Inflammatory macrophage treated with lipopolysaccharide for 1 hour (primary cell): ENCODE measurements at places on chromosomes 1 and 21.

DNA sequence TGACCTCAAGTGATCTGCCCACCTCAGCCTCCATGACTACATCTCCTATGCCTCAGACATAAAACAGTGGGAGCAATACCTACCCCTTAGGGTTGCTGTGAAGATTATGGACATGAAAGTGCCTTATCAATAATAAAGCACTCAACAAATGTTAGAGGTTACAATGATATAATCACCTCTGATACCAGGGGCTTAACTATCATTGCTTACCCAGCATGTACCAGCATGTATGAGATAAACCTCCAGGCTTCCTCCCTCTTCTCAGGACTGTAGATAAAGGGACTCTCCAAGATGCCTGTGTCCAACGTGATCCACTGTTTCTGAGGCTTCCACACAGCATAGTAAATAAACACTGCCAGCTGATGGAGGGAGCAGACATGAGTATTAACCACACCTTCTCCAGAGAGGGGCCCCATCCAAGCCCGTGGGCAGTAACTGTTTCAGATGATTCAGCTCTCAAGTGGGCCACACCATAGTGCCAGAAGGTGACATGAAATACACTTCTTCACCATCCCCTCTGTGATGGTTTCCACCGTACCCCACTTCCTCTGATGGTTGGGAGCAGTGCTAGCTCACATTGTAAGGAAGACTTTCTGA lies 26.2 kb downstream of the RHBDL2 start:
- no peak for DNase-seq

DNA sequence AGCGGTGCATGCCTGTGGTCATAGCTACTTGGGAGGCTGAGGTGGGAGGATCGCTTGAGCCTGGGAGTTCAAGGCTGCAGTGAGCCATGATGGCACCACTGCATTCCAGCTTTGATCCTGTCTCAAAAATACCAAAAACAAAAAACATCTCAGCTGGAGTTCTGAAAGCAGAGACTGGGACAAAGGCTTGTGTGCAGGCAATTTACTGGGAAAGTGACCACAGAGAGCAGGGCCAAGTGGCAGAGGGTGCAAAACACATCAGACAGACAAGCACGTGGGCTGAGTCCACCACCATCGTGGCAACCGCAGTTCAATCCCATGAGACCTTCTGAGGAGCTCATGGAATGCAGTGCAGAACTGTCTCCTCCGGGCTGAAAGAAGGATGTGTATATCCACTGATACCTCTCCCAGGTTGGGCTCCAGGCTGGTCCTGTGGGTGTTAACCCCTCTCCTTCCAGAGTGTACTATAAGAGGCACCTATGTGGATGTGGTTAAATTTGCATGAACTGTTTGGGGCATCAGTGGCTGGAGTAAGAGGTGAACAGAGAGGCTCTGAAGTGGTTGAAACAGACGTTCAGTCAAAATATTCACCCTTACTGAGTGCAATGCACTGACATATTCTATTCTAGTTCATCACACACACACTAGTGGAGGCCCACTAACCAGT lies 10.8 kb downstream of the PIGP start:
- DNase-seq: no peak

- no peak for DNase-seq
Measured at GRCh38 chr1:160209321-160210046, 4.3 kb downstream of the PEA15 start.

DNA sequence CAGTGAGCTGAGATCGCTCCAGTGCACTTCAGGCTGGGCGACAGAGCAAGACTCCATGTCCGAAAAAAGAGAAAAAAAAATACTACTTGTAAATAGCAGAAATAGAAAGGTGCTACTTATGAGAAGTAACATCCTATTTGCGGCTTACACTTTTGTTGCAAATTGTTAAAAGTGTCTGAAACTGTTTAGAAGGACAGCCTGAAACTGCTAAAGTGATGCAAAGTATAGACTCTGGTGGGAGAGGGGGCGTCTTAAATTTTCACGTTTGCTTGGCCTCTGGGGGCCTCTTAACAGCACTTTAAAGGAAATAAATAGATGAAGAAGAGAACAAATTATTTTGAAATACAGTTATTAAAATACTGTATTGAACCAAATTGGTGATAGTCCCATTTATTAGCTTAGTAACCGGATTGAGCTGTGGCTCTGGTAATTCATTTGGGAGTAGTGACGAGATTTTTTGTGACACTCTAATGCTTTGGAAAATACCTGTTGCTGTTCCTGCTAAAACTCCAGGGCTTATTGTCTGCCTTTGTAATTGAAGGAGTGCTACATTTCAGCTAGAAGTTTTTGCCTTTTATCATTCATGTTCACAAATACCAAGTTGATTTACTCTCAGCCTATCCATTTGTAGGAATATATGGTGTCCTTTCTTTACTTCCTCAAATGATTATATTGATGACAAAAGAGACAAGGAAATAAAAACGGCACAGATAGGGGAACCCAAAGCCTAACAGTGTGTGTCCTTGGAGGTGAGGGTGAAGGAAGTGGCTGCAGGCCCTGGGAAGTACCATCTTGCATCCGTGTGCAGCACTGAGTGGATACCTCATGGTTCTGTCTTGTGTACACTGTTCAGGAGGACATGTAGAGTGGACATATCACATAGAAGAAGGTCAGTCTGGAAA lies 6.2 kb downstream of the PKNOX1 start:
- peak; percentile 49 for DNase-seq

- DNase-seq: no peak
Measured at GRCh38 chr1:17190010-17190995, 14.6 kb upstream of the PADI1 start.

DNA sequence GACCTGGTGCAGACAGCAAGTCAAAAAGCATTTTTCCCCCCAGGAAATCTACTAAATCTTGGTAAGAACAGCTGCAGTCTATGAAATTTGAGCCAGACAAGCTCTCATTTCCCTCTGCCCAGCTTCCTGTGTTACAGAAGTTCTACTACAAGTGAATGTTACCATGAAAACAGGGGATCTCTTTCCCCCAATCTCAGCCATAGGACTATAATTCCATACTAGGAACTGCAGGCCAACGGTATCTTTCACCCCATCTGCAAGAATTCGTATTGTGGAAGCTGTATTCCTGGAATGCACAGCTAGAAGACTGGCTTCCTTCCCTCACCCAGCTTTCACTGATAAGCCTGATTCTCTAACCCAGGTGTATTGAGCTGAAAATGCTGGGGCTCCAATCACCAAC lies 1655.4 kb downstream of the BRINP3 start:
- DNase-seq: no peak

DNA sequence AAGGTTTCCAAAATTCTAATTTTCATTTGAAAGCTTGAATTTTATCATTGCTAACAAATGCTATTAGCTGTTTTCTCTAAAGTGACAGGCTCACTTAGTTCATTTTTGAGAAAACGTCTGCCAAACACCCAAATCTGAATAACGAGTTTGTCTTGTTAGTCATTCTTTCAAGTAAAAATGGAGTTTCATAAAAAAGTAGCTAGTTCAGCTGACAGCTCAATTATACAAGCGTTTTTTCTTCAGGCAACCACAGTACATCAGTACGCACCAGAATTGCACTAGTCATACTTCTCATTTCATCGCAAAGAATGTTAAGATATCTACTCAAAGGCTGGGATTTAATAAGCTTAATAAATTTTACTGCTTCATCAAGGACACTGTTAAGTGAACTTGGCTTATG lies 72.3 kb upstream of the SLFNL1 start:
- no peak for DNase-seq

- no peak for DNase-seq
Measured at GRCh38 chr1:204041803-204042505, 31.0 kb upstream of the SOX13 start.

GRCh38 chr1:180365039-180365438 lies 135.0 kb downstream of the LHX4 start:
- peak; percentile 36 for DNase-seq

- no peak for DNase-seq
Measured at GRCh38 chr1:94993931-94994645, 67.2 kb upstream of the CNN3 start.

DNA sequence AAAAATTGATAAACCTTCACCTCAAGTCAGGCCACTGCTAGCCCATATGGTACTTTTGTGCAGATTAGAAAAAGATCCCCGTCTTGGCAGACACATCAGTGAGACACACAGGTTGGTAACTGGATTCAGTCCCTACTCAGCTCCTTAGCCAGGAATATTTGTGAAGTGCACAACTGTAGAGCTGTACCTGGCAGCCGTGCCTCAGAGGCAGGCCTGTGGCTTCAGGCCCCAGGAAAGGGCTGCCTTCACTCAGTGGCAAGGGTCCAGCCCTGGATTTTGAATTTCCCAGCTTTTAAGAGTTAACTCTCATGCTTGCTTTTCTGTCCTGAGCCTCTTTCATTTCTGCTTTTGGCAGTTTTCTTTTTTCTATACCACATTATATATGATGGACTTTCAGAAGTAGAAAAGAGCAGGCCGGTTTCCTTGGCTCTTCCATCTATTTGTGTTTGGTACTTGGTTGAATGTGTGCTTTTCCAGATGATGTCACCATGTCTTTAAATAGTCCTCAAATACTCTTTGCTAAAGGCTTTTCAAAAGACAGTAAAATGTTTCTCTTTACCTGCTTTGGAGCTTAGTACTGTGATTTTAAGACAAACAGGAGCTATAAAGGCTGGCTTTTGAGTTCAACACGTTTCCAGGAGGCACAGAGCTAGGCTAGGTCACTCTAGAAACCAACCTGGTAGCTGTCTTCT lies 186.6 kb downstream of the AK5 start:
- no peak for DNase-seq

DNA sequence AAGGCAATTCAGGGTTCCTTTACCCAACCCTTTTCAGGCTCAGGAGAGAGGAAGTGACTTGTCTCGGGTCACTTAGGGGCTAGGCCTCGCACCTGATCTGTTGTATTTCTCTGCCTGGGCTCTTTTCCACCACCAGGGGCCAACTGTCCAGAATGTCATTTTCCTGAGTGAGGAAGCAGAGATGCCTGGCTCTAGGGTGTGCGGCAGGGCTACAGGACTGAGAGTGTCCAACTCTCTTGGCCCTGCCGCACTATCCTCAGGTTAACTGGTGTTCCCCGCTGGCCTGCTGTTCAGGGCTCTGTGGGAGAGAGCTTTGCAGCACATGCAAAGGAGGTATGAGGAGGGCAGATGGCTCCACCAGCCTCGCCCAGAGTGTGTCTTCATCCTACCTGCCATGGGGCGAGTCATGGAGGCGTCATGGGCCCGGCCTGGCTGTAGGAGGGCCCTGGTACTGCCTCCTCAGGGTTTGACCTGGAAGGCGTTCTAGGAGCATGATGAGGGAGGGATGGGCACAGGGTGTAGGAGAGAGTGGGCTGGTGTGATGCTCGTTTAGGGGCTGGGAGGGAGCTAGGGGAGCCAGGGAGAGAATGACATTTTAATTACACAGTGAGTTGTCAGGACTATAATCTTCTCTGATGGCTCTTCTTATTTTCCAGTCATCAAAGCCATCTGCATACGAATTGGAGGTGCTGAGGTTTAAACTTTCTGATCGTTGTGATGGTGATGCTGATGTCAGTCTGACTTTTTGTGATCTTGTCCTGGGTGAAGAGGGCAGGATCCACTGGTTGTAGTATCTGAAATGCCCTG lies 128.3 kb downstream of the NOS1AP start:
- no peak for DNase-seq

GRCh38 chr1:52919051-52919722 lies 2.4 kb downstream of the ECHDC2 start:
- DNase-seq: no peak

- no peak for DNase-seq
Measured at GRCh38 chr1:27380766-27381733, 2.1 kb downstream of the CD164L2 start.

DNA sequence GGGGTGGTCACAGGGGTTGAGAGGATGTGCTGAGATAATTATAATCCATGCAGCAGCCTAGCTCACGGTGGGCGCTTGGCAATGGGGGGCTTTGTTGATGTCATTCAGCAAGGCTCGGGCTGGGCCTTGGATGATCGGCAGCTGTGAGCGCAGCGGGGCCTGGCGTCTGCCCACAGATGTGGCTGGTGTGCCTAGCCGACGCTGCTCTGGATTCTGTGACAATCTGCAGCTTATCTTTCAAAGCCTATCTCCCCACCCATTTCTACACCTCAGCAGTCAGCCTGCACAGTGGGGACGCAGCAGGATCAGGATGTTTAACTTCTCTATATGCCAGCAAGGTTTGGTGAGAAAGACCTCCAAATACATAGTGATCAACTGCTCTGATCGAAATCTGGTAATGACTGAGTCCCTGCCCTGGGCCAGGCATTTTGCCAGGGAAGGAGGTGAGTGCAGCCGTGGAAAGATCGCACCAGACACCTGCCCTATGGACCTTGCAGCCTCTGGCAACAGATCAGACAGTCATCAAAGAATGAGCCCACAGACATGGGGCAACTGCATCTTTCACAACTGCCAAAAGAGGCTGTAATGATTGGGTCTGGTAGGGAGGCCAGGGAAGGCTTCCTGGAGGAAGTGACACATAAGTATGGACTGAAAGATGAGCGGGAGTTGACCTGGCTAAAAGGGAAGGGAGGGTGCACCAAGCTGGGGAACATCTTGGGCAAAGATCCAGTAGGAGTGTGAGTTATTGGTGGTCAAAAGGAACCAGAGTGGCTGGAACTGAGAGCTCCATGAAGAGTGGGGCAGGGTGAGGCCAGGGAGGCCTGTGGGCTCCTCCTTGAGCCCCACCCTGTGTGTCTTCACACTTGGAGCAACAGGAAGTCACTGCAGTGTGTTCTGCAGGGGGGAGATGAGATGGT lies 35.3 kb downstream of the EPHB2 start:
- DNase-seq: peak; percentile 78

GRCh38 chr1:9787702-9788101 lies 36.1 kb downstream of the CLSTN1 start:
- peak; percentile 48 for DNase-seq

GRCh38 chr1:41358131-41359021 lies 2.9 kb upstream of the FOXO6 start:
- no peak for DNase-seq

- DNase-seq: no peak
Measured at GRCh38 chr1:100009458-100009857, 39.7 kb downstream of the SLC35A3 start.

DNA sequence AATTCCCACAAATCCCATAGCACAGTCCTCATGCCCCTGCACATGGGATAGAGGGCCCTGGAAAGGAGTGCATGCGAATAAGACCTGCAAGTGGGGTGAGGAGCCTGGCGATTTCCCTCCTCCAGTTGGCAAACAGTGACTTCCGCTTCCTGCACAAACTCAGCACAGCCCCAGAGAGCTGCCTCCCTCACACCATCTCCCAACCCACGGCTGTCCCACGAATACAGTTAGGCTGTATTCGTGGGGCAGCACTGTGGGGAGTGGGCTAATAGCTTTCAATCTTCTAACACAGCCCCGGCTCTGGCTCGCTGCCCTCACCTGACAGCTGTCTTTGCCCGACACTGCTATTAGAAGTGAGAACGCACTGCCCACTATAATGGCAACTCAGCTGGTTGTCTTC lies 28.2 kb upstream of the CNTN2 start:
- DNase-seq: no peak

GRCh38 chr1:117695796-117696490 lies 90.1 kb downstream of the TENT5C start:
- DNase-seq: no peak

- DNase-seq: no peak
Measured at GRCh38 chr1:197903196-197903514, 725 bp downstream of the C1orf53 start.

DNA sequence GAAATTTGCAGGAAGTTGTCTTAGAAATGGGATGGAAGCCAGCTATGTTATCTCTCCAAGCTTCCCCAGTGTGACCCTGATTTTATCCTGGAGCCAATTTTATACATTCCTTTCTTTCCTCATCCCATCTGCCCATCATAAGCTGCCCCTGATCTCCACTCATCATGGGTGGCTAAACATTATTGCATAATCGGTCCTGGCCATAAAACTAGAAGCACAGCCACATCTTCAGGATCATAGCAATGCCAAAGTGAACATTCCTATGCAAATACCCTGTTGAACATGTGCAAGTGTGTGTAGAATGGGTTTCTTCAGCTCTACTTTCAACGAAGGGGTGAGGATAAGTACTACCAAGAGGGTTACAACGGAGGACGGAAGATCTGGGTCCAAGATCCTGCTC lies 50.6 kb upstream of the COG2 start:
- no peak for DNase-seq
